Epithelial cell of prostate (primary cell): ENCODE measurements at places on chromosomes 12 and 14.

DNA sequence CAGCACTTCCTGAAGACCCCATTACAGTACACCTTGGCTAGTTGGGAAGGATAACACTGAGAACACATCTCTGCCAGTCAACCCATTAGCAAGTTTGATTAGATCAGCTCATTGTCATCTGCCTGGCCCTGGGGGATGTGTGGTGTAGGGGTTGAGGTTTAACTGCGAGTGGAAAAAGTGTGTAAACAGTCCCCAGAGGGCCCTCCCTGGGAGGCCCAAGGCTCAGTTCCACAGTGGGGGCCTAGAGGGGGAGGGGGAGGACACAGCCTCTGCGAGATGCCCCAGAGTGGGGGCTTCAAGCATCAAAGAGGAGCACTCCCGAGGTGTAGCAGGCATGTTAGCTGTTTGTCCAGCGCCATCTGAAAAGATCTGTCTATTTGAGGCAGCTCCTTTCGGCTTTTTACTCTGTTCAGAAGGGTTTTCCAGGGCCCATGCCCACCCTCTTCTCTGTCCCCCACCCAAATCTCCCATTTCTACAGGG, 344 bp downstream of the LPAR5 start:
- no peak for DNase-seq

GRCh38 chr12:121889274-121889624, 659 bp downstream of the PSMD9 start:
- DNase-seq, result no peak

GRCh38 chr12:93336291-93336741, 41.4 kb upstream of the NUDT4 start:
- DNase-seq, result no peak

GRCh38 chr12:118391836-118392235, 15.5 kb downstream of the SUDS3 start:
- DNase-seq, result no peak

DNA sequence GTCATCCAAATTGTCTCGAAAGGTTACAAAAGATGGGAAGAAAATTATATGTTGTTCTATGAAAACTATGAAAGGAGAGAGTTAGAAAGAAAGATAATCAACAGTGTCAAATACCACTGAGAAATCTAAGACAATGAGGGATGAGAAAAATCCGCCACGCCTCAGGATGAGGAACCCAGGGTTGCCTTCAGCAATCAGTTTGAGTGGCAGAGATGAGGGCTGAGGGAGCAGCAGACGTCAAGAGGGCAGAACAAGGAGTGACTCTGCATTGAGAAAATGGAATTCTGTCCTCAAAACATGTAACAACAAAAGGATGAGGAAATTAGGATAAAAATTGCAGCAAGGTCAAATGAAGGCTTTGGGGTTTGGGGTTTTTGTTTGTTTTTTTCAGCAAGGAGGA, 18.3 kb upstream of the OXA1L start:
- no peak for DNase-seq

- no peak for DNase-seq
Observed at GRCh38 chr12:110794623-110795280, 52.0 kb upstream of the CCDC63 start.

- DNase-seq, result no peak
Observed at GRCh38 chr12:125081427-125081826, 16.2 kb downstream of the AACS start.

DNA sequence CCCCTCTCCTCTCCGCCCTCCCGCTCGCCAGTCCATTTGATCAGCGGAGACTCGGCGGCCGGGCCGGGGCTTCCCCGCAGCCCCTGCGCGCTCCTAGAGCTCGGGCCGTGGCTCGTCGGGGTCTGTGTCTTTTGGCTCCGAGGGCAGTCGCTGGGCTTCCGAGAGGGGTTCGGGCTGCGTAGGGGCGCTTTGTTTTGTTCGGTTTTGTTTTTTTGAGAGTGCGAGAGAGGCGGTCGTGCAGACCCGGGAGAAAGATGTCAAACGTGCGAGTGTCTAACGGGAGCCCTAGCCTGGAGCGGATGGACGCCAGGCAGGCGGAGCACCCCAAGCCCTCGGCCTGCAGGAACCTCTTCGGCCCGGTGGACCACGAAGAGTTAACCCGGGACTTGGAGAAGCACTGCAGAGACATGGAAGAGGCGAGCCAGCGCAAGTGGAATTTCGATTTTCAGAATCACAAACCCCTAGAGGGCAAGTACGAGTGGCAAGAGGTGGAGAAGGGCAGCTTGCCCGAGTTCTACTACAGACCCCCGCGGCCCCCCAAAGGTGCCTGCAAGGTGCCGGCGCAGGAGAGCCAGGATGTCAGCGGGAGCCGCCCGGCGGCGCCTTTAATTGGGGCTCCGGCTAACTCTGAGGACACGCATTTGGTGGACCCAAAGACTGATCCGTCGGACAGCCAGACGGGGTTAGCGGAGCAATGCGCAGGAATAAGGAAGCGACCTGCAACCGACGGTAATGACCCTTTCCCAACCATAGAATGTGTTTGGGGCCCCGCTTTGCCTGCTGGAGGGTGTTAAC, 615 bp downstream of the CDKN1B start:
- no peak for DNase-seq

DNA sequence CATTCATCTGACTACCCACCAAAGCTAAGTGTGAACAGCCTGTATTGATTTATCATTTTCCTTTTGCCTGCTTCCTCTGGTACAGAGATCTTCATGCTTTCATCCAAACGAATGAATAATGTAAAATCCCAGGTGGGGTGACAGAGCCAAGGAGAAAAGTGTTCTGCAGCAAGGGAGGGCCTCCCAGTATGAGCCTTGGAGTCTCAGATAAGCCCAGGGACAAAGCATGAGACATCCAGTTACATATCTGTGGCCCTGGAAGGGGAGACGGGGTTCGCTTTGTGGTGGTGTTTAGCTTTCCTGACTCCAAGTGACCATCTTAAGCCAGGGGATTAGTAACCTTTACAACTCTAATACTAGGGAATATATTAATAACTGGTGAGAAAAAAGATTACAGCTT, 177.1 kb downstream of the ETV6 start:
- DNase-seq, result no peak

DNA sequence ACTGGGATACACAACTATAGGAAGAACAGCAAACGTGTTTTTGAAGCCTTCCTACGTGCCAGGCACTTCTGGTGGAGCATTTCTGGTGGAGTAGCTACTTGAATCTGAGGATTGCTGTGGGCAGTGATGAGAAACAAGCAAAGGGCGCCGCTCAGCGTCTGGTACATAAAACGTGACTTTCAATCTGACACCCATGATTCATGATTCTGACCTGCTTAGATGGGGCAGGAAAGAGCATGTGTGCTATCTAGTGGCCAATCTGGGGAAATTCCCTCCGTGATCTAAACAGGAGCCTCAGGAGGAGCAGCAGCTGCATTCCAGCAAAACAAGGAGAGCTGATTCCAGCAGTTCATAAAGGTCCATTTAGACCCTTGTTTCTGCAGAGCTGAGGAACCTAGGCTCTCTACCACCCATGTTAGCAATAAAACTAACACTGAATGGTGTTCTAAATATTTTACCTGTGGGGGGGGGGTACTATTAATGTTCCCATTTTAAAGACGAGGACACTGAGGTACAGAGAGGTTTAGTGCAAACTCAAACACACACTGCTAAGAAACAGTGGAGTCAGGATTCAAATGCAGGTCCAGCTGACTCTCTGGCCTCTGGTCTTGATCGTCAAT, 37.8 kb downstream of the PAH start:
- peak; percentile 61 for DNase-seq

GRCh38 chr14:23494223-23494622, 24.7 kb downstream of the NGDN start:
- no peak for DNase-seq

GRCh38 chr12:132449565-132450417, 40.2 kb upstream of the FBRSL1 start:
- no peak for DNase-seq

GRCh38 chr12:45246236-45246635, 30.3 kb downstream of the ANO6 start:
- no peak for DNase-seq

- no peak for DNase-seq
Observed at GRCh38 chr14:30994681-30995620, 30.5 kb upstream of the AP4S1 start.

DNA sequence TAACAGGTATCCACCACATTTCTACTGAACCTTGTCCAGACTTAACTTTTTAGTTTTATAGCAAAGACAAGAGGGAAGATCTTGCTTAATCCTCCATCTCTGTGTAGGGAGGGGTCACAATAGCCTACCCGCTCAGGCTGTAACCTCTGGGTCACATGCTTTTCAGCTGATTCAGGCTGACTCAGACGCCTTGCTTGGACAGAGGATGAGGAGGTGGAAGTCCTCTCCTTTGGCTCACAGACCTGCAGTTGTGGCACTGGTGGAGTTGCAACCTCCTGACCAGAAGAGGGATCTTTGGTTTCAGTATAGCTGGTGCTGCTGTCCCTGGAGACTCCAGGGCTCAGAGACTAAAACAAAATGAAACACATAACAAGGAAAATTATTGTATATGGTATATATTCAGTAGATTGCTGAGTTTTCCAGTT, 16.2 kb downstream of the ACIN1 start:
- peak; percentile 57 for DNase-seq

DNA sequence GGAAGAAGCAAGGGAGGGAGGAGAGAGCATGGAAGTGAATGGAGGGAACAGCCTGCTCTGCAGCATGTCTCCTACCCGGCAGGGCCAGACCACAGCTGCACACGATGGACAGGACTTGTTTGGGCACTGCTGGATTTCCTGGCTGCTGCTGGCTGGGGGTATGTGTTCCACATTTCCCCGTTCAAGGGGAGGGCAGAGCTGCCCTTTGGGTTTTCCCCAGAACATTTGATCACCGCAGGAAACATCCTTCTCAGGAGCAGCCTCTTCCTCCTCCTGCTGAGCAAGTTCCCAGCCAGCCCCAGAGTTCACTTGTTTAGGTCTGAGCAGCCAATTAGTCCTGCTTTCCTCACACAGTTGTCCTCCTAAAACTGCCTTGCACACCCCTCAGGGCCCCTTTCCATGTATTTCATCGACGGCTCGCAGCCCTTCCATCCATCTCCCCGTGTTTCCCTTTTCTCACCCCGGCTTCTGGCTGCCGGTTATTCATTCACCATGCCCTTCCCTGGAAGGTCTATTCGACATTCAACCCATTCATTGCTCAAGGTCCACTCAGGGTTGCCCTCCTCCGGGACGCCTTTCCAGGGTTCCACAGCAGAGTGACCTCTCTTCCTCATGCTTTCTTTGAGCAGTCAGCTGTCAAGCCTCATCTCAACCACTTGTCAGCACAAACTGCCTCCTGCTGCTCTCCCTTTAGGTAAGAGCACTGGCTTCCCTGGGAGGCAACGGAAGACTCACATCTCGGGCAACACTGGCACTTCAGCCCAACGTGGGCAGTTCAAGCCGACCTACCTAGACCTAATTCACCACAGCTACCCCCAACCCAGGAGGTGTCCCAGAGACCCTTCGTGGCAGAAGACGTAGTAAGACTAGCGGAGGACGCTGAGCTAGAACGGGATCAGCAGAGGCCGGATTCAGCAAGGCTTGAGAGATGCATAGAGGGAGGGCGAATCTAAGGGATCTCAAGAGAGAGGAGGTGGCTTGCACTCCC, 20.1 kb upstream of the ANO2 start:
- no peak for DNase-seq

- DNase-seq, result no peak
Observed at GRCh38 chr14:104073764-104074163, 11.7 kb upstream of the ASPG start.

DNA sequence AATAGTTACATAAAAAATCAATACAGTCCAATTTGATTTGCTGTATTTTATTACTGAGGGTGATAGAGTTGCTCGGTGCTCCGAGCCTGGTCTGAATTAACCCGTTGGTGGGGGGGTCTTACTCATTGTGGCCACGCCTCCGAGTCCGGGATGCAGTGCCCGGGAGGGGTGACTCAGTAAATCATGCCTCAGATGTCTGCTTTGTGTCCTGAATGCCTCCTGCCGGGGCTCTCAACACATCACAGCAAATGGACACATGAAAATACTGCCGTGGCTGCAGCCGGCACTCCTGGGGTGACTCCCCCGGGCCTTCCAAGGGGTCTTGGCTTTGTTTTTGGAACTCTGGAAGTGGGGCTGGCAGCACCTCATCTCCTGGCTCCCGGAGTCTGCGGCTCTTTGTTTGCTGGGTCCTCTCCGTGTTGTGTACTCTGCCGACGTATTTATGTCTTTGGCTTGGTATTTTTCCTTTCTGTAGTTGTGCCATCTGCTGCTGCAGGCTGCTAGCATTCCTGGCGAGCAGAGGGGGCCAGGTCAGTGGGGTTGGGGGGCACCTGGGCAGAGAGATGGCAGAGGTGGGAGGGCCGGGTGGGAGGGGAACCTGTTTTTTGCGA, 129.0 kb downstream of the AACS start:
- no peak for DNase-seq

GRCh38 chr12:132593521-132593920, 16.9 kb downstream of the LRCOL1 start:
- no peak for DNase-seq

- no peak for DNase-seq
Observed at GRCh38 chr12:69028941-69029729, 96.2 kb upstream of the CPM start.

DNA sequence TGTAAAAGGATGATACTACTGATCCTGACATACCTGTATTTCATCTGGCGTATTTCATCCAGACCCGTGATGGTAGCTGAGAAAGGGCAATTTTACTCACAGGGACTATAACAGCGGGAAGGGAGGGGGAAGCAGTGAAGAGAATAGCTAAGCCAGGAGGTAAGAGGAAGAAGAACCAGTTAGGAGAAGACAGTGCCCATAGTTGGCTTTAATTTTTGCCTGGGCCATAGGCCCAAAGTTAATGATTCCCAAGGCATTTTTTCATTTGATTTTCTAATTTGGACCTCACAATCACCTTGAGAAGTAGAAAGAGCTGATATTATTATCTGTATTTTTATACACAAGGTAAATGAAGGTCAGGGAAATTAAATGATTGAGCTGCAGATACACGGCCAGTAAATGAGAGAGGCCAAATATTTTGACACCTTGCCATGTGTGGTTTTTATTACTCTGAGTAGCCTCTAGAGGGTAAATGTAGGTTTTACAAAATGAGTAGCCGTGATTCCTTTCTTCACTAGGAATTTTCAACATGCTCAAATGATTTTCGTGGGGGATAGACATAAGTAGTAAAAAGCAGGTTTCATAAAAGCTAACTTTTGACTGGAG, 382.2 kb downstream of the FUT8 start:
- DNase-seq, result no peak

DNA sequence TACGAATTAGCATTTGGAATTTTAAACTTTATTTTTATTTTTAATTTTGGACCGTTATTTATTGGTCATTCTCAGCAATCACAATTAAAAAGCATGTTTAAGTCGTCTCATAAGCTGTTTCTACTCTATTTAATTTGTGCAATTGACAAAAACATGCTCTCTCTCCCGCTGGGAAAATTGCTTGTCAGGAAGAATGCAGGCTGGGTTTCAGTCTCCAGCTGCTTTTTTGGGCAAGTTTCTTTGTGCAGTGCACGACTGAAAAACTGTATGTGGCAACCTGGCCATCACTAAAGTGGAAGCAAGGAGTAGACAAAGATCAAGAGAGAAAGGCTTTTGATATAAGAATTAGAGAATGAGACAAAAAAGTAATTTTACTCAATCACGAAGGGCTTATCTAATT, 941.5 kb upstream of the MDGA2 start:
- DNase-seq, result no peak

GRCh38 chr12:94829552-94829951, 173.9 kb downstream of the NDUFA12 start:
- no peak for DNase-seq
